Common myeloid progenitor, CD34-positive (primary cell): ENCODE measurements at places on chromosomes 2 and 18.

DNA sequence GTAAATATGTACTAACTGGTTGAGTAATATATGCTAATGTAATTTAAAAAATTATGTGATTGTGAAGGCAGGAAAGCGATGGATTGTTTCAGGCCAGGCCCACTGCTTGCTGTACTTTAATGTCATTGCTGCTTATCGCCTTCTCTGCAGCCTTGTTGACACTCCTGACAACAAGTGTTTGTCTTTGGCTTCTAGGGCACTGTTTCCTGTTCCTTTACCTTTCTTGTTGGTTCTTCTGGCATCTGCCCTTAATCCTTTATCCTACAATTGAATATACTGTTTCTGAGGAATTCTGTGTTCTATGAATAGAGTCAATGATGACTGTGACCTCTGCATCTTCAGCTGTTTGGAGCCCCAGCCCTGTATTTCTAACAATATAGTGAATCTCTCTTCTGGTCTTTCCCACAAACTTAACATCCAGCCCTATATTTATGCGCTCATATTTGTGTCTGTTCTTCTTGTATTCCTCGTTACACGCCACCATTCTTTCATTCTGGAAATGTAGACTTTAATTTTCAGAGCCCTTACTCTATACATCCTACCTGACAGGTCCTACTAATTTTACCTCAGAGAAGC is 17.6 kb downstream of the ACSL3 start:
- no peak for DNase-seq

DNA sequence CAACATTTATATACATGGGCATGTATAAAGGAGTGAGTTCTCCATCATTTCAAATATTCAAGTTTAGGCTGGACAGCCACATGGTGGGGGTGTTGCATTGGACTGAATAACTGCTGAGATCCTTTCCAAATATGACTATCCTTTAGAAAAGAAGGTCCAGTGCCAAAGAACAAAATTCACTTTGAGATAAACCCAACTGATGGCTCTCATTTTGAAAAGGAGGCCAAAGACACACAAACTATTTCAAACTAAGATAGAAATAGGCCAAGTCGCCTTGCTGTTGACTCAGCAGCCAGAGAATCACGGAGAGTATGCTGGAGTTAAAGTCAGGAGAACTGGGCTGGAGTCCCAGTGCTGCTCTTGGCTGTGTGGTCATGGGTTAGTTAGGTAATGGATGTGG is 204.5 kb upstream of the LRATD1 start:
- no peak for DNase-seq

DNA sequence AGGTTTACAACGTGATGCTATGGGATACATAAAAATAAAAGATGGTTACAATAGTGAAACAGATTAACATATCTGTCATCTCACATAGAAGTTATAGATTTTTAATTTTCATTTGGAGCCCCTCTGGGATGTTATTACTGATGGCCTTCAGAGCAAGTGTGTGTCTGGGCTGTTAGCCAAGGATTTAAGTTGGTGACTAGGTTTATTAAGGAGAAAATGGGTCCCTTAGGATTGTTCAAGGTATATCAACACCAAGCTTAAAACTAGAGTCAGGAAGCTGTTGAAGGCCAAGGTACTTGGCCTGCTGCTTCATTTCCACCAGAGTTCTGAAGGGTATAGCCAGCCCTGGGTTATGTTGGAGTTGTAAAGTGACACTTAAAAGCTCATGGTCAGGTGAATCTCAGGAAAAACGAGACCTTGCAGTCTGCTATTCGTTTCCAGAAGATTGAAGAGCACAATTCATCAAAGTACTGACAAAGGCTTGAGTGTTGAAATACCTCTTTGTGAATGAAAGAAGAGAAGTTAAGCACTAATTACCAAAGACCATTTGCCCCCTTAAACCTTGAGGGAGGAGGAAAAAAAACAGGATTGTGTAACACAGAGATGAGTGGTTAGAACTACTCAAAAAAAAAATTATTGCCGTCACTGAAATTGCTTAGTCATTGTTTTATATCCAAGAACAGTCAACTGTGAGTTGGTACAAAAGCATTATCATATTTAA is 48.4 kb downstream of the MAP2 start:
- DNase-seq: peak; percentile 61

GRCh38 chr2:207311316-207312005 is 145.7 kb upstream of the KLF7 start:
- DNase-seq: peak; percentile 38

- DNase-seq: no peak
Observed at GRCh38 chr2:190335225-190335559, 8.2 kb upstream of the INPP1 start.

DNA sequence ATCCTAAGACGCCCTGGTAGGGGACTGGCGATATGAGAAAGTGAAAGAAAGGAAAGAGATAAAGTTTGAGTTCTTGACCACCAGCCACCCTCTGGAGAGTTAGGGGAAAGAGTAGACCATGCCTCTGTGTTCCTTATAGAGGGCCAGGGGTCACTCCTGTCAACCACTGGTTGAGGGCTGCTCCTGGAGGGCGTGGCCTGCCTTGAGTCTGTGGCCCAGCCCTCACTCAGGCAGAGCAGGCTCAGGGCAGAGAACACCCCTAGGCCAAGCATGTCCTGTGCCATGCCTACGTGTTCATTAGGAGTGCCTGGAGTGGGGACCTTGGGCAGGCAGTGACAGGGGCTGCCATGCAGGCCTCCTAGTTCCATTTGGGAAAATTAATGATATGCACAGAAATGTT is 161.1 kb upstream of the EPB41L3 start:
- DNase-seq: no peak
